Central memory CD8-positive, alpha-beta T cell (primary cell): ENCODE measurements at places on chromosomes 1 and 21.
A peak's percentile ranks its signal among the peaks of the same experiment; 100 is the strongest.

- no peak for DNase-seq
Observed at GRCh38 chr1:164774819-164775654, 216.1 kb downstream of the PBX1 start.

DNA sequence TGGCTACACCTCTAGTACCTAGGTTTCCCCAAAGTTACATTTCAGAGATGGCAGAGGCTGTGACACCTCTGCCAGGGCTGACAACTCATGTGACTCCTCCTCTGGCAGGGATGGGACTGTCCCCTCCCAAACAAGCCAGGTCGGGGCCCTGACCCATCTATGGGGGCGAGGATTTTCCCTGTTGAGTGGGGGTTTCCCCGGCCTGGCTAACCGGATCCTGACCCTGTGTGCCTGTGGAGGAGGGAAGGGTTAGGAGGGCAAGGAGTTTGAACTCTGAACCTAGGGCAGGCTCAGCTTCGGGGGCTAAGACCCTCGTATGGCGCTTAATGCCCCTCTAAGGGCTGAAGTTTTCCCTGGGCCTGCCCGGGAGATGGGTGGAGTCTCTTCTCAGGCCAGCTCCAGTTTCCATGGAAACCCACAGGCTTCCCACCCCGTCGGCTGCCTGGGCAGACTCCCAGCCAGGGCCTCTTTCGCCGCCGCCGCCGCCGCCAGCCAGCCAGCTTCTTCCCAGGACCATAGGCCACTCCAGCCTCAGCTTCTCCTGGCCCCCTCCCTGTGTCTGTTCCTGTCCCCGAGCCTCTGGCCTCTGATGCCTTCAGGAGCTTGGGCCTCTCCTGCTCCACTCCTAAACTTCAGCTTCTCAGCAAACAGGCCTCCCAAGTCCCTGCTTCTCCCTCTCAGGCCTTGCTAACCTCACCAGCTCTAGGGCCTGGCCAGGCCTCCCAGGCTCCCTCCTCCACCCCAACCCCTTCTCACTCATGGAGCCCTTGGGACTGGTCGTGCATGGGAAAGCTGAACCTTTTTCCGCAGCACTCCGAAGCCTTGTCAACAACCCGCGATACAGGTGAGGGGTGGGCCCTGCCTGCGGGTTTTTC is at the start of gene BTBD19:
TSS of gene BTBD19 (plus strand) at position 461 of the 875 bp plus-strand sequence. CDS start at position 759, 298 bp downstream.
- no peak for DNase-seq

DNA sequence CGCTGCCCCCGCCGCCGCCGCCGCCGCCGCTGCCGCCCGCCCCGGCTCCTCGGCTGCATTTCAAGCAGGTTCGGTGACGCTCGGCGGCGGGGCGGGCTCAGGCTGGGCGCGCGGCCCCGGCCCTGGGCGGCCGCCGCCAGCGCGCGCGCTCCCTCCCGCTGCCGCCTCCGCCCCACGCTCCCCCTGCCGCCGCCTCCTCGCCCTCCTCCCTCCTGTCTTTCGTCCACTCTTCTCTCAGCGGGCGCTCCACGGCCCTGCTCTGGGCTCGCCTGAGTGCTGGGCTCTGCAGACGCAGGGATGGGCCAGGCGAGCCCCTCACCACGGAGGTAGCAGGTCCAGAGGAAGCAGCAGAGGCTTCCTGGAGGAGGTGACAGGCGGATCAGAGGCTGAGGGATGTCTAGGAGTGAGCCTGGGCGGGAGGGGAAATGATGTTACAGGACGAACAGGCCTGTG is at the start of gene LRP8:
TSS of gene LRP8 (minus strand) at position 62 of the 453 bp plus-strand sequence. CDS start 158 bp downstream, outside the sequence.
- peak; percentile 57 for DNase-seq

GRCh38 chr1:177354247-177354646 is 183.5 kb downstream of the BRINP2 start:
- DNase-seq = no peak

DNA sequence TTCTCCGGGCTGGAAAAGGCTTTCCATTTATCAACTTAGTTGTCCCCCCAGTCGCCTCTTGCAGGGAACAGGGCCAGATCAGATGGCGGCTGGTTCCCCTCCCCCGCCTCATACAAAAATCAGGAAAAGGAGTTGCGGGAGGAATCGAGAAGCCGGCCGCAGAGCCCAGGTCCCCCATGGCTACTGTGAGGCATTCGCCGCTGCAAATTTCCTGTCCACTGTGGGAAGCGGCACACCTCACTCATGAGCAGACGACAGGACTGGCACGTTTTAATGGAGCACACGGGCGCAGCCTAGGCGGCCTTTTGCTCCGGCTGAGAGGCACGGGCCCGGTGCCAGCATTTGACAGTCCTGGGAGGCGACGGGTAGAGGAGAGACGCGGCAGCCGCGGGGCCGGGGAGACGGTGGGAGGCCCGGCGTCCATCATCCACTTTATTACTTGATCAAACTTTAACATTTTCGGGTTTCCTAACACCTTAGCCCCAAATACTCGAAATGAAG is 1.1 kb downstream of the GNG4 start:
- no peak for DNase-seq

GRCh38 chr1:164803366-164803765 is 244.4 kb downstream of the PBX1 start:
- no peak for DNase-seq

- DNase-seq = peak; percentile 47
Observed at GRCh38 chr21:44074315-44074958, 32.8 kb upstream of the PWP2 start.

- no peak for DNase-seq
Observed at GRCh38 chr1:32727876-32728275, 25.3 kb upstream of the SYNC start.

GRCh38 chr1:34829250-34829649 is 30.3 kb downstream of the SMIM12 start:
- no peak for DNase-seq
